ENCODE measurements at places on chromosomes 12 and 14.

DNA sequence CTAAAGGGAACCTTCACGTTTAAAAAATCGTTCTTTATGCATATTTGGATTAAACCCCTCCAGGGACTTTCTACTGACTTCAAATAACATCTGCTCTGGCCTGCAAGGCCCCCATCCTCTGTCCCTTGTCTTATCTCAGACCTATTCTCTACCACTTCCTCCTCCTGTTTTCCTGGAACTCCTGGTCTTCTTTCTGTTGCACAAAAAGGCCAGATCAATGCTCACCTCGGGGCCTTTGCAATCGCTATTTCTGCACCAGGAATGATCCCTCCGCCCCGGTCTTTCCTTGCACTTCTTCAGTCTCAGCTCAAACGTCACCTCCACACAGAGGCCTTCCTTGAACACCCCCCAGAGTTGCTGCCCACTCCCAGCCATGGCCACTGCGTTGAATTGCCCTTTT lies 57.6 kb upstream of the BEGAIN start:
- DNase-seq = no peak

DNA sequence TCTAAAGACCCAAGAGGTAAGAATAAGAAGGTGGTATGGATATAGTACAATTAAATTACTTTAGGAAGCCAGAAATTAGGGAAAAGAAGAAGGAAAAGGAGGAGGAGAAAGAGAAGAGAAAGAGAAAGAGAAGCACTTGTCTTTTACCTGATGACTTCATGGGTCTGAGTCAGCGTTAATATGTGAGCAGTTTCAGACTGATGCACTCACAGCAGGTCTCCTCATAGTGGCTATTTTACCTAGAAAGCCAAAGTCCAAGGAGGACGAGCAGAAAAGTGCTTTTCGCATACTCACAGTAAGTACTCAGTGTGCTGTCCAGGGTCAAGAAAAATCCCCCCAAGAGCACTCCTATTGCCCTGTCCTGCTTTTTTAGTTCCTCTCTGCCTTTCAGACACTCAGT lies 222.1 kb downstream of the C12orf42 start:
- no peak for DNase-seq

DNA sequence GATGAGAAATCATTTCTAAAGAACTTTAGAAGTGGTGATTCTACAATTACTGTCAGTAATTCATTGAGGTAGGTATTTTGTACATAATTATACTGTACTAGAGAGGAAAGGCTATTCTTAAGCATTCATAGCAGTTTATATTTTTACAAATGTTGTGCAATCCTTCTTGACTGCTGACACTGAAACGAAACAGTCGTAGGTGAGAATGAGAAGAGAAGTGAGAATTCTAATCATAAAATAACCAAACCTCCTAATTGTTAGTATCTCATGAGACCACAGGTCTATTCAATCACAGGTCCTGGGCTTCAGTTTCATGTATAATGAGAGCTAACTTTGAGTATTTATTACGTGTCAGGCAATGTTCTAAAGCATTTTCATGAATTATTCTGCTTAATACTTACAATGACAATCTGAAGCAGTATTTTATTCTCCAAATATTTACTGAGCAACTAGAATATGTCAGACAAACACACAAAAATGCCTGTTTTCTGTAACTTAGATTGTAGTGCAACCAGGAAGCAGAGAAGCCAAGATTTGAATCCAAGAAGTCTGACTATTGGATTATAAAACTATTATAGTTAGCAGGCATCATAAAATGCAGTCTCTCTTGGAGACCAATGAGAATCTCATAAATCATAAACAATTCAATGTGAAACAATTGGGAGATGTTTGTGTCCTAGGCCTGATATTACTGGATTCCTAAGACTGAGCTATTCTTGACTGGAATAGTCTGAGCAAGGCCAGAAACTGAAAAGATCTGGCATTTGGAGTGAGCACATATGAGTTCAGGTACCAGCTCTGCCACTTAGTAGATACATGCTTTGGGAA lies 24.3 kb downstream of the RERG start:
- no peak for DNase-seq

GRCh38 chr12:124586756-124587155 lies 19.3 kb upstream of the NCOR2 start:
- DNase-seq = no peak

DNA sequence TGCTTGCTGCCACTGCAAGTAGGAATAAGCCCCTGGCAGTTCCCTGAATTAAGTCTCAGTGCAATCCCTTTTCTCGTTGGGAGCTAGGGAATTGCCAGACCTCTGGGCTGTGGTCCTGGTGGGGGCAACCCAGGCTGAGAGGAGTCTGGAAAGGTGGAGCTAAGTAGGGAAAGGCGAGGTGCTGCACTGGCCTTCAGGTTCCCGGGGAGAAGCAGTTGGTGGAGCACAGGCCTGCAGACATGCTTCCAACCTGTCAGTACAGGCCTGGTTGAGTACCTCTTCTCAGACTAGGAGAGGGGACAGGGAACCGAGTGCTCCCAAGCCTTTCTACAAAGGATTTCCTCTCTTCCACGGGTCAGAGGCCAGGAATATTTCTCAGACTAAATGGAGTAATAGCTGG lies 1.5 kb downstream of the NRIP2 start:
- no peak for DNase-seq

GRCh38 chr12:62267480-62267879 lies 7.3 kb downstream of the USP15 start:
- no peak for DNase-seq

- DNase-seq = no peak
These were observed 40.4 kb downstream of the KICS2 start for GRCh38 chr12:64181430-64182291.

GRCh38 chr12:59164226-59164625 lies 243.9 kb upstream of the LRIG3 start:
- no peak for DNase-seq

- no peak for DNase-seq
These were observed 406.9 kb downstream of the TMEM121 start for GRCh38 chr14:105933238-105933637.

DNA sequence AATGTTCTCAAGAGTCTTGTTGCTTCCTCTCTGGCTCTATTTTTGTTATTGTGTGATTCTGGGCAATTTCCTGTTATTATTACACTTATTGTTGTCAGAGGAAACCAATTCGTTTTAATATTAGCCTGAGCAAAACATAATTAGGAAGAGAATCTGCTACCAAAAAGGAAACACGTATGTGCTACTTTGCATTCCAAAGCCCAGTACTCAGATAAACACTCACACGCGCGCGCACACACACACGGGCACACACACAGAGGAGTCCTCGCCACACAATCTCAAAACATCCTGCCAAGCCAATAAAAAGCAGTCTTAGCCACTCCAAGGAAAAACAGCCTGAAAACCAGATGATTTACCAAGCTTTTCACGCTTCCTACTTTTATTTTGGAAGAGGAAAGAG lies 400.7 kb downstream of the NUAK1 start:
- no peak for DNase-seq

DNA sequence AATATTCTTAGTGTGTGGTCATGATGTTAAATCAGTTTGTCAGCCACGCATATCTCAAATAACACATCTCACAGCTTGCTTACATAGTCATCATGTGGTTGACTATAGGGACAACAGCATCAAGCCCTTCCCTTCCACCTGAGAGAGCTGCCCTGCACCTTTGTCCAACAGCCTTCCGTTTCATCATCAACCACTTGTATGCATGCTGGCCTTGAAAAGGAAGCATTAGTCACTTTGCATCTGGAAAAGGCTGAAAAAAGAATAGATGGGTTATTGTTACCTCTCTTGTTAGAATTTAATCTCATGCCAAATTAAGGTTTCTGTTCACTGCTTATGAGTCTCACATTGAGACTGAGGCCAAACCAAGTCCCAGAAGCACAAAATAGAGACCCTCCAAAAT lies 1586.5 kb upstream of the SEL1L start:
- DNase-seq = no peak

DNA sequence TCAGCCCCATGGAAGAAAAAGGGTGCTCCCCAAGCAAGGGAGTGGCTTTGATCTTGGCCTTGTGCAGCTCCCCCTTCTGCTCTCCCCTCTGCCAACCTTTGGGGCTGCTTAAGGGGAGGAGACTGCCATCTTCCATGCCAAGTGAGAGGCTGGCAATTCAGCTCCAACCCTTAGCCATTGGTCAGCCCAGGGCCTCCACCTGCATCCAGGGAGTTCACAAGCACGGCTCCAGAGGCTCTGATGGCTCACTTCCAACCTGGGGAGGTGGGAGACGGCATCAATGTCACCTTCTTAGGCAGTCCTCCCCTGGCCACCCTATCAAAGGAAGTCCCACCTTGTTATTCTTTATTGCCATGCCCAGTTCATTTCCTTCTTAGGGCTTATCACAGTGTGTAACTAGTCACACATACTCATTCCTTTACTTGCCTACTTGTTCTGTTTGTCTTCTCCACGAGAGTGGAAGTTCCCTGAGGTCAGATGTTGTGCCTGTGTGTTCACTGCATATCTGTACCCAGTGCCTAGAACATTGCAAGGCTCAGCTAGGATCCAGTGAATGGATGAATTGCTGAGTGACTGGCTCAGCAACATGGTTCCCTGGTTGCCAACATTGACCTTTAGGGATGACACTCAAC lies 5.0 kb downstream of the HDAC7 start:
- no peak for DNase-seq

GRCh38 chr12:51378749-51379148 lies 12.5 kb downstream of the GALNT6 start:
- no peak for DNase-seq

GRCh38 chr14:57811998-57812546 lies 53.8 kb downstream of the SLC35F4 start:
- DNase-seq = no peak

DNA sequence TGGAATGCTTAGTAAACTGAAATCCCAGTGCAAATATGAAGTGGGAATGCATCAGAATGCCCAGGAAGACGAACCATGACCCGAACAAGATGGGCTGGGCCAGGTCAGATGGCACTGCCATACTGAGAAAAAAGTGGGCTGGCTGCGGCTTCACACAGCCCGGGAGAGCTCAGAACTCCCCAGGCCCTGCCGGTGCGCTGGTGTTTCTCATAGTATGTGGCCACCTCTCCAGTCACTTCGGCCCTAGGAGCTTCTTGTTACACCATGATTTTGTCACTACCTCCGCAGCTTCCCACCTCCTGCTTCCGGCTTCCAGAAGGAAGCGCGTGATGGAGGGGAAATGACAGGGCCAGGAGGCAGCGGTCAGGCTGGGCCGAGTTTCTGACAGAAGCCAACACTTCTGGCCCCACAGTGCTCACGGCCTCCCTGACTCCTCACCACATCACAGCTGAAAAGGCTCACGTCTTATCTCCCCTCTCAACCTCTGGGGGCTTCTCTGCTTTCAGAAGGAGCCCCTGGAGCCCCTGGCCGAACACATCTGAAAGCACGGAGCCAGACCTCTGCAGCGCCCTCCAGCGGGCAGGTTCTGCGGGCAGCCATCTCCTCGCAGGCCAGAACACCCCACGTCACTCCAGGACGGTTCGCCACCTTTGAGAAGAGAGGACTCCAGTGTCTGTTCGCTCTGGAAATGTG lies 30.7 kb downstream of the DAD1 start:
- DNase-seq = no peak

- DNase-seq = peak; percentile 98
These were observed 297.9 kb upstream of the AMIGO2 start for GRCh38 chr12:47377414-47378221.

Measured in omental fat pad (tissue), 4 donors.